ENCODE measurements at places on chromosomes 12 and 14. TPM values are rescaled to one million over a fixed set of nuclear protein-coding genes. Genes with fewer than 3 reads are reported as not detected.

Gene ABHD12B
- total RNA-seq: not detected

Gene KLHL42
- 9.6 TPM for total RNA-seq

Gene AQP2
- not detected for total RNA-seq

Gene MYF6
- total RNA-seq: not detected

Gene AACS
- total RNA-seq: 23.2 TPM

GRCh38 chr14:65062096-65063075 is 39.9 kb downstream of the MAX start:
- peak; percentile 19 for ATAC-seq

DNA sequence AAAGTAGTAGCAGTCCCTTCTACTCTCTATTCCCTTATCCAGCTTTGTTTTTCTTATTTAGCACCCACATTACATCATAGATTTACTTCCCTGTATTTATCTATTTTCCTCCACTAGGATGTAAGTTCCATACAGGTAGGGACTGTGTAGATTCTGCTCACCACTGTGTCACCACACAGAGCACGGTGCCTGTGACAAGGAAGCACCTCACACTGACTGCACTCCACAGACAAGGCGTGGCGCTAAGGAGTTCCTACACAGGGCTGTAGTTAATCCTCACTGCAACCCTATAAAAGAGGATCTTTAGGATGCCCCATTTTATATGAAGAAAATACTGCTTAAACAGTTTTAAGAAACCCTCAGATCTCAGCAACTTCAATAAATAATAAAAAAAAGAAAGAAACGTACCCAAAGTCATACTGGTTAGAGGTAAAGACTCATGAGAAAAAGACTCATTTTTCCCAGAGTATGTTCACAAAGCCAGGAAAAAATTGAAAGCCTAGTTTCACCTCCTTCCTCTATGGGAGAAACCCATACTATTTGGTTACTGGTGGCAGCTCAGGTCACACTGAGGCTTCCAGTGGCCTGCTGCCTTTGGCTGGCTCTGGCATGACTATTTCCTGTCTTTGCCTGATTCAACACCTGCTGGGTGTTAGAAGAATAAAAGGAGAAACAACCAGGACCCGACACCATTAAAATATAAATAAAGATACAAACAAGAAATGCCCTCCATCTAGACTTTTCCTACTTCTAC is 36.9 kb downstream of the RAD9B start:
- ATAC-seq: no peak

DNA sequence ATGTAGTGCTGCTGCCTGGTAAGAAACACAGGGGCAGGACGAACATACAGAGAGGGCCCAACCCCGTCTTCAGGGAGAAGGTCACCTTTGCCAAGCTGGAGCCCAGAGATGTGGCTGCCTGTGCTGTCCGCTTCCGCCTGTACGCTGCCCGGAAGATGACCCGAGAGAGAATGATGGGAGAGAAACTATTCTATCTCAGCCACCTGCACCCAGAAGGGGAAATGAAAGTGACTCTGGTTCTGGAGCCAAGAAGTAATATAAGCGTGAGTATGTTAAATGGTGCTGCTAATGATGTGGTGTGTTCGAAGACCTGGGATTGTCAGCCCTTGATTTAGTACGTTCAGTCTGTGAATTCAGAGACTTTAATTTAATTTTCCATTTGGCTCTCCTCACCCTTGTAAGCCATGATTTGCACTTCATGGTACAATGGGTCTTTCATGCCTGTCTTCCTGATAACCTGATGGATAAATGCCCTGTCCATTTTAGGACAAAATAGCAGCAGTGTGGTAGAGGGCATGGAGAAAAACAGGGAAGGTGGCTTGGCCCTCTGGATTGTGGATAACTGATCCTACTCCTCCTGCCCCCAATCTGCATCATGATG is 318.9 kb downstream of the SNAPC1 start:
- ATAC-seq: no peak
